ENCODE measurements at places on chromosomes 11 and 22.

DNA sequence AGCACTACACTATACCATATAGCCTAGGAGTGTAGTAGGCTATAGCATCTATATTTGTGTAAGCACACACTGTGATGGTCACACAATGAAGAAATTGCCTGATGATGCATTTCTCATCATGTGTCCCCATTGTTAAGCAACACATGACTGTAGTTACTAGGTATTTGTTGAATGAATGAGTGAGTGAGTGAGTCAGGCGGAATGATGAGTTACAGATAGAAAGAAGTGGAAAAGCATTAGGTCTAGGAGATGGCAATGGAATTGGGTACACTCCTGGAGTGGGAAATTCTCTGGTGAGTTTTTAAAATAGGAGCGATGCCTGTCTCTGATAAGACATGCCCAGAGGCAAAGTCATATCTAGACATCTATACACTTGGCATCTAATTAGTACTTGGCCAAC lies 160.5 kb upstream of the TBCEL start:
- no peak for DNase-seq

GRCh38 chr11:10608584-10608983 lies 40.1 kb upstream of the LYVE1 start:
- no peak for DNase-seq

GRCh38 chr22:37281646-37282384 lies 493 bp upstream of the CYTH4 start:
- DNase-seq = no peak

DNA sequence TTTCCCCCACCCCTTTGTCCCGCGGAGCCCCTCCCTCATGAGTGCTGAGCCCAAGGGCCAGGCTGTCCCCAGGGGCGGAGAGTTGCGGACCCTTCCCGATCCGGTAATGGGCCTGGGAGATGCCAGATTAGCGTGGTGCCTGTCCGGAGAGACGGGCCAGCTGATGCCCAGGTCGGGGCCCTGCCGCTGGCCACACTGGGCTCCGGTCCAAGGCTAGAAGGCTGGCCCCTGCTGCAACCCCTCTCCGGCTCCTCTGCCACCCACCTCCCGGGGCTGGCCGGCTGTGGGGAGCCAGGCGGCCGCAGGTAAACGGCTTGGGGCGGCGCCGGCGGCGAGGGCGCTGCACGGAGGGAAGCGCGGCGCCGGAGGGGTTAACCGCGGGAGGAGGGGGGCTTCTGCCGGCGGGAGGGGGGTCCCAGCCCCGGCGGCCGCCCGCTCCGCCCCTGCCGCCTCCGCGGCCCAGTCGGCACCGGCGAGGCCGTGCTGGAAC lies at the start of gene KCNK4:
KCNK4 (plus strand) TSS at position 41 of the 490 bp plus-strand sequence. CDS start 1,717 bp downstream, outside the sequence.
- DNase-seq = no peak

GRCh38 chr11:46633291-46634217 lies 16.2 kb downstream of the ATG13 start:
- no peak for DNase-seq

- DNase-seq = no peak
Measured at GRCh38 chr22:44639891-44640617, 62.0 kb upstream of the PRR5 start.

- no peak for DNase-seq
Measured at GRCh38 chr22:29713156-29713727, 6.6 kb upstream of the CABP7 start.

DNA sequence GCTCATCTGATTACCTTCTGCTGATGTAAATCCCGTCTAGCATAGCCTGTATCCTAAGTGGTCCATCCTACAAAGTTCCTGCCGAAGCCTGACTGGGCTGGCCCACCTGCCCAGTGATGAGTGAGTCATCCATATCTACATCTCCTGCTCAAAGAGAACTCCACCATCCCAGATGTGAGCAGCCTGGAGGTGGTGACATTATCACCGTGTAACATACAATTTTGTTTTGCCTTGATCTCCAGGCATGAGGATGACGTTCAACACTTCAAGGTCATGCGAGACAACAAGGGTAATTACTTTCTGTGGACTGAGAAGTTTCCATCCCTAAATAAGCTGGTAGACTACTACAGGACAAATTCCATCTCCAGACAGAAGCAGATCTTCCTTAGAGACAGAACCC lies 5.6 kb downstream of the TMA7B start:
- no peak for DNase-seq

GRCh38 chr11:34904421-34904955 lies 11.7 kb downstream of the APIP start:
- DNase-seq = no peak

DNA sequence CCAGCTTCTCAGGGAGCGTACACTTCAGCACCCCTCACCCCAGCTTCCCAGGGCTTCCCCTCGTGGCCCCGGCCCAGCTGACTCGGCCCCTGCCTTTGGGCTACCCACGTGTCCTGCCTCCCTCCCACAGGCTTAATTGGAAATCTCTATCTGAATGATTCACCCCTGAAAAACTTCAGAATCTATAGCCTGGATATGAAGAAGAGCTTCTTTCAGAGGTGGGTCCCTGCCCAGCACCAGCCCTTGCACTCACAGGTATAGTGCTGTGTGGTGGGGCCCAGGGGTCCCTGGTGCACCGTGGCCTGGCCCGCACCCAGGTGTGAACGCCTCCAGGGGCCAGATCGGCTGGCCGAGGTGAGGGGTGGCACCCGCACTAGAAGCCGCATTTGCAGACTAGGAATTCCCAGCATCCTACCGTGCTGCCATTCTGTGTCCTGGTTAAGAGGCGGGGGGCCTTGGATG lies 38.4 kb downstream of the B3GAT1 start:
- DNase-seq = no peak

DNA sequence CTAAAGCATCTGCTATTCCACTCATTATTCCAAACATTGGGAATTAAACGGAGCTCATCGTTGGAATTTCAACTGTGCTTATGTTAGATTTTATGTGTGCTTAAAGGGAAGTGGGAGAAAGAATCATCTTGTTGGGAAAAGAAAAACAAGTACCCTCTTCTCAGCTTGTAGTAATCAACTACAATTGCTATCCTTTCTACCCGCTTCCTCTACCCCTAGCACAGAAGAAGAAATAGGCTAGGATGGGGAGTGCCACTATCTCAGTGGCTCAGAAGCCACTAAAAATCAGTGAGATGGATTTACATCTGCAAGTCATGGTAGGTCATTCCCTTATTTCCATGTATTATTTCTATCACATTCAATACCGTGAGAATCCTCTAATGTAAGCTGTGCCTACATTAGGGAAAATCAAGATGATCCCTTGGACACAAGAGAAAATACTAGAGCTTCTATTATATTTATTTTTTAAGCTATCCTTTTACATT lies 97.9 kb upstream of the CD44 start:
- no peak for DNase-seq

DNA sequence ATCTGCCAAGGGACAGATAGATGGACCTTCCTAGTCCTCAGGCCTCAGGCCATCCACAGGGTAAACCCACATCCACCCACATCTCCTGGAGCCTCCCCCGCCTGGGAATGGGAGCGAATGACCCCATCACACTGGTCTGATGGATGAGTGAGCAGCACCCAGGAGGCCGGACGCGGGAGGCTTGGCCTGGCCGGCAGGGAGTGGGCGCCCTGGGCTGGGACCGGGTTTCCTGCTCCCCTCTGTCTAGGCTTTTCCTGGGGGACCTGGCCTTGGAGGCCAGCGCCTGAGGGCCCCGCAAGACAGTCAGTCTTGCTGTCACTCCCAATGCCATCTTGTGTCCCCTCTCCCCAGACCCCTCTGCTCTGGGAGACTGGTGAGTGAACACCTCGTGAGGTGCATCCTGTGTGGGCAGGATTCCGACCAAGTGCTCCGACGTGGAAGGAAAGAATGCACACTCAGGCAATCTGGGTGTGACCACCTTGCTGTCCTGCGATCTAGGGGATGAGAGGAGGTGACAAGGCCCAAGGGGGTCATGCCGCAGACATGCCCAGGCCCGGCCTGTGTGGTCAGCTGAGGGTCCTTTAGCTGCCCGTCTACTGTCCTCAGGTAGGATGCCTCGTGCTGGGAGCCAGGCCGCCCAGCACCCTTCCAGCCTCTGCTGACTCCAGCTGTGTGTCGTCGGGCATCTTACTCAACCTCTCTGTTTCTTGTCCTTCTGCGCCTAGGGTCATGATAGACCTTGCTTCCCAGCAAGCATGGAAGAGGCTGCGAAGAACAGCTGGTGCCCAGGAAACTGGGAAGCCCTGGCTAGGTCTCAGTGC lies 26.5 kb upstream of the WNT7B start:
- DNase-seq = no peak

DNA sequence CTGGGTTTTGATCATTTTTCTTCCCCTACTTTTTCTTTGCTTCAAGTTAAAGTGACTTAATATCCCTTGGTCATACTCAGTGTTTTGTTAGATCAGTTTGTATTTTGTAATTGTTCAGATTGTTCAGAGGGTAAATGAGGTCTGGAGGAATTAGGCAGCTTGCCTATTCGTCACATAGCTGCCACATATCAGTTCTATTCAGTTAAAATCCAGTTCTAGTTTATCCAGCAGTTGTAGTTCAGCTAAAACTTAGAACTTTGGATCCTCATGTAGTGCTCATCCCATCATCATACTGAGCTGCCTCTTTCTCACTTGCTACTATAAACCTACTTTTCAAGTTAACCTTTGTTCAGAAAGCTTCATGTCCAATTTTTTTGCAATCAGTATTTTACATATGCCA lies 47.1 kb upstream of the DEPDC7 start:
- DNase-seq = no peak

GRCh38 chr11:111634981-111635705 lies 32.9 kb downstream of the SIK2 start:
- DNase-seq = no peak

DNA sequence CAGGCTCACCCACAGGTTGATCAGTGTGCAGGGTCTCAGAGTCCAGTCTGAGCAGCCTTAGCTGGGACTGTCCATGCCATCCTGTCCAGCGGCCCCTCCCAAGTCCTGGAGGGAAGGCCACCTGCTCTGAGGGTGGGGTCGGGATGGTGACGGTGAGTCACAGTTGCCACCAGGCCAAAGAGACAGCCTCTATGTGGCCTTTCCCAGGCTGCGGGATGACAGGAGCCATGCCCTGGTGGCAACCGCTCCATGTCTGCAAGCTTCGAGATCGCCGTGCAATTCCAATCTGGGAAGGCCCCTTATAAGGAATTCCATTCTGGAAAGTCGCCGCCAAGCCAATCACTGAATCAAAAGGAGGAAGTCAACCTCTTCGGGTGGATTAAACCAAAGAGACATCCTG lies 47.5 kb downstream of the RTL6 start:
- no peak for DNase-seq

- DNase-seq = no peak
Measured at GRCh38 chr22:21103633-21104032, 57.9 kb downstream of the LRRC74B start.

- no peak for DNase-seq
Measured at GRCh38 chr11:17635551-17635938, 83.8 kb upstream of the MYOD1 start.

- no peak for DNase-seq
Measured at GRCh38 chr11:26891501-26891900, 102.4 kb upstream of the FIBIN start.
